ENCODE measurements at places on chromosomes 4 and X. TPM values are rescaled to one million over a fixed set of nuclear protein-coding genes. Genes with fewer than 3 reads are reported as not detected.

The GLOD5 gene
- total RNA-seq: not detected

The TLR8 gene
- not detected for total RNA-seq

The NPFFR2 gene
- total RNA-seq: 6.1 TPM

The RHOXF2B gene
- not detected for total RNA-seq

The SHROOM3 gene
- 7.9 TPM for total RNA-seq

Data from placental pericyte (primary cell).